ENCODE measurements at places on chromosomes 5 and 9.

- no peak for DNase-seq
These were observed 296.2 kb downstream of the ARHGEF28 start for GRCh38 chr5:73922224-73922623.

GRCh38 chr5:68381060-68381459 lies 165.5 kb downstream of the PIK3R1 start:
- no peak for DNase-seq

DNA sequence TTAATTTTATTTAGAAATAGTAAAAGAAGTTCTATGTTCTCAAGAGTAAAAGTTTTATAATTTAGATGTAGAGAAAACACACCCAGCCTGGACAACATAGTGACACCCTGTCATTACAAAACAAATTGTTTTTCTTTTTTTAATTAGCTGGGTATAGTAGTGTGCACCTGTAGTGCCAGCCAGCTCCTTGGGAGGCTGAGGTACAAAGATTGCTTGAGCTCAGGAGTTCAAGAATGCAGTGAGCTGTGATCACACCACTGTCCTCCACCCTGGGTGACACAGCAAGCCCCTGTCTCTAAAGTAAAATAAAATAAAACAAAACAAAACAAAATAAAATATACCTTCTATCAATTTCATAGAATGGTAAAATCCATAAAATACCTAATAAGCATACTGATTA lies 1017.8 kb upstream of the DMAC1 start:
- DNase-seq: no peak

DNA sequence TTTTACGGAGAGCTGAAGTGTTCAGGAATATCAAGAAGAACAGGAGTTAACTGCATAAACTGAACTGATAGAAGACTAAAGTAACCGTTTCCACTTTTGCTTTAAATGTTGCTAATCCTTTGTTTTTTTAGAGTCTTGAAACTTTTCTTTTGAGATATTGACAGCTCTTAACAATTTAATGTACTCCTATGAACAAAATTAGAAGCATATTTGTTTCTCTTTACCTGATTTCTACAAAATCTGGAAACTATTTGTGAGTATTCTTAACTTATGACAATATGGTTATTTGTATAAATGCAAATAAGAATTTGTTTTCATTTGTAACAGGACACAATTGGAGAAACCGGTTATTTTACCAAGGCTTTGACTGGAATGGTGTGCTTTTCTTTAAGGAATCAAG lies 89.5 kb upstream of the FAM120A start:
- no peak for DNase-seq

GRCh38 chr9:96674906-96675538 lies 19.9 kb upstream of the PRXL2C start:
- no peak for DNase-seq

DNA sequence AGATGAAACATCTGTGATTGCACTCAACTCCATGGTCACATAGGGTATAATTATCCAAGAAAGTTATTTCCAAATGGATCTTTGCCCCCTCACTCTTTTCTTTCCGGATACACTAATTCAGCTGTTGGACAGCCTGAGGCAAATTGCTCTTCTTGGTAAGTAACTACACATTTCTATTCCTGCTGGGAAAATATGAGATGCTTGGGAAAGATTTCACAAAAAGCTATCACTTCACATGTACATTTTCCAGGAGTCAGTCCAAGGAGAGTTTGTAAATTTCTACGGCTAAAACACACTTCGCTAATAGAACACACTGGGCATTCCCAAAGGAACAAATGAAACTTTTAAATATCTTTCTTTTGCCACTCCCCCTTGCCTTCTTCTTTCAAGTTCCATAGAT lies 123.0 kb upstream of the GRIA1 start:
- DNase-seq: no peak

DNA sequence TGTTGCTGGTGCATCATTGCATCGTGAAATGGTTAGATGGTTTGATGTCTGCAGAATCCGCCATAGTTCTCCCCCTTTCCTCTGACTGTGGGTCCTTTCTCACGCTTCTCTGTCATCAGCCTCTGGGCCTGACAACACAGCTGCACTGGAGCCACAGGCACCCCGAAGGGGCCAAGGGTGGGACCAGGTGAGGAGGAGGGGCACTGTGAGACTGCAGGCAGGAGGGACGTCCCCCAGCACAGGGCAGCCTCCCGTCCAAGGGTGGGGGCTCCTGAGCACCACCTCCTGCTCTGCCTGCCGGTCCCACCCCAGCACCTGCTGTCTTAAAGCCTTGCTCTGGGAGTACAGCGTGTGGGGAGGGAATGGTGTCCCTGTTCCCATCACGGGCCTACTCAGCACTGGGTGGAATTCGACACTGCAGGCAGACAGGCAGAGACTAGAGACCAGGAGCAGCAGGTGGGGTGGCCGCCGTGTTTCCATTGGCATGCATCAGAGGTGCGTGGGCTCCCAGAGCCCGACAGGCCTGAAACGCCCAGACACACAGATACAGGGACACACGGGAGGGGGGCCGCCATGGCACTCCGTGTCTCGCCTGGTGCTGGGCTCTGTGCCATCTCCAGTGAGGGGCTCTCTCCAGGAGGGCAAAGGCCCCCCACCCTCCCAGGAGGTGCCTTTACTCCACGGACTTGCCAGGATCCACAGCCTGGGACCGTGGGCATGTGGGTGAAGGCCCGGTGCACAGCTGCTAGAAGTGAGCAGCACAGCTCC lies 15.0 kb downstream of the CACNA1B start:
- DNase-seq: no peak

DNA sequence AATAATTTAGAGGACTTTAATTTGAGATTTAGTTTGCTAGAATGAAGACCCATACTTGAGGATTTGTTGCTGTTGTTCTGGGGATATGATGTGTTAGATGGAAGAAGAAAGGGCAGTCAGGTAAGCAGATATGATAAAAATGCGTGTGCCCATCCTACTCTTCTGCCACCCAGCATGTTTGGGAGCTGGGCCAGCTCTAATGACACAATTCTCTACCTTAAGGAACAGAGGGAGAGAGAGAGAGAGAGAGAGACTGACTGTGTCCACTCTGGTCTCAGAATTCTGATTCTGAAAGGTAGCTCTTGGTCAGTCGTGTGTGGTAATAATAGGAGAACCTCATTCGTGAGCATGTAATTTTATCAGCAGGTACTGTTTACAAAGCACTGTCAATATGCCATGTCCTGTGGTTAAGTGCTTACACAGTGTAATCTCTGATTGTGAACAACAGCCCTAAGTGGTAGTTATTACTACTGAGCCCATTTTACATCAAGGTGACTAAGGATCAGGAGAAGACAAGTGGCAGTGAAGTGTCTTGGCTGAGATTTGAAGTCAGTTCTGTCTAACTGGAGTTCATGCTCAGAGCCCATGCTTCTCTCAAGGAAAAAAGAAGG lies 307.4 kb upstream of the SEMA6A start:
- DNase-seq: no peak

- DNase-seq: no peak
These were observed 35.0 kb downstream of the LRRTM2 start for GRCh38 chr5:138840103-138840502.

GRCh38 chr5:23139338-23140171 lies 286.4 kb upstream of the CDH12 start:
- no peak for DNase-seq

DNA sequence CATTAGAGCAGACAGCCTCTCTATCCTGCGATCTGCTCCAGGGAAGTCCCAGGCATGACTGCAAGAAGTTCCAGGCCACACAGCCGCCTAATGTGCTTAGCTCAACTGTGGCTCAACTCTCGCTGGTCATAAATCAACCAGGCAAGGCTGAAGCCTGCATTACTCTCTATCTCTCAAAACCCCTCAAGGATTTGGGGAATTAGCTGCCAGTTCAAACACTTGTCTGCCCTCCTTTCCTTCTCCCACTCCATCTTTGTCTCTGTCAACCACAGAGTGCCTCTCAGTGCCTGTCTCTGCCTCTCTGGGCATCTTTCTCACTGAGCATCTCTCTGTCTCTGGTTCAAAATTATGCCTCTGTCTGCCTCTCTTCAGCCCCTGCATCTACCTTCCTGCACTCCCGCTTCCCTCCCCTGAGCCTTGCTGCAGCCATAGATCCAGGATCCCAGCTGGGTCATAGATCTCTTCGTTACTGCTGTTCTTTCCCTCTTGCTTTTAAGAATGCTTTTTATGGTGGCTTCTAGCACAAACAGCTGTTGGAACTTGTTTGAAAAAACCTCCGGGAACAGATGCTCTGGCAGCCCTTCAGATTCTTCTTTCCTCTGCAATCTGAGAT lies 27.9 kb upstream of the GALNT10 start:
- DNase-seq: no peak

DNA sequence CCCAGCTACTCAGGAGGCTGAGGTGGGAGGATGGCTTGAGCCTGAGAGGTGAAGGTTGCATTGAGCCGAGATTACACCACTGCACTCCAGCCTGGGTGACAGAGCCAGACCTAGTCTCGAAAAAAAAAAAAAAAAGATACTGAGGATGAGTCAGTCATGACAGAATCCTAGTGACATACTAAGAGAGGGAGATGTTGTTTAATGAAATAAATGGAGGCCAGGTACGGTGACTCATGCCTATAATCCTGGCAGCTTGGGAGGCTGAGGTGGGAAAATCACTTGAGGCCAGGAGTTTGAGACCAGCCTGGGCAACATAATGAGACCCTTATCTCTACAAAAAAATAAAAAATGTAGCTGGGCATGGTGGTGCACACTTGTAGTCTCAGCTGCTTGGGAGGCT lies 107.2 kb downstream of the ZFAND5 start:
- DNase-seq: no peak

All from activated CD4-positive, CD25-positive, alpha-beta regulatory T cell (primary cell).